Mesothelial cell of epicardium (in vitro differentiated cells): ENCODE measurements at places on chromosomes 5 and 9.

- no peak for DNase-seq
Observed at GRCh38 chr5:132601071-132601728, 44.4 kb downstream of the RAD50 start.

DNA sequence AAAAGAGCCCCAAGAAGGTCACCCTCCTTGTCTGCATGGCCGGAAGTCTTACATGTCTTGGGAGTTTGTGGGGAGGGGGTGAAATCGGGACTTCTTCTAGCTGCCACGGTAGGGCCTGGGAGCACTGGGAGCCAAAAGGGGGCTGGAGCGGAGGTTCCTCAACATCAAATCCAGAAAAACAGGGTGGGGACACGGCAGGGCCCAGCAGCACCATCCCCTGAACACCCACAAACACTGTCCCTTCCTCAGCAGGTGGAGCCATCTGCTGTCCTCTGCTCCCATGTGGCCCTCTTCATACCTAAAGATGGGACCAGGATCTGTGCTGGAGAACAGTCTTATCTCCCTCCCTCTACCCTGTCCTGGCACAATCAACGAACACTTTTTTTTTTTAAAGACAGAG, 2.7 kb downstream of the TERT start:
- no peak for DNase-seq

DNA sequence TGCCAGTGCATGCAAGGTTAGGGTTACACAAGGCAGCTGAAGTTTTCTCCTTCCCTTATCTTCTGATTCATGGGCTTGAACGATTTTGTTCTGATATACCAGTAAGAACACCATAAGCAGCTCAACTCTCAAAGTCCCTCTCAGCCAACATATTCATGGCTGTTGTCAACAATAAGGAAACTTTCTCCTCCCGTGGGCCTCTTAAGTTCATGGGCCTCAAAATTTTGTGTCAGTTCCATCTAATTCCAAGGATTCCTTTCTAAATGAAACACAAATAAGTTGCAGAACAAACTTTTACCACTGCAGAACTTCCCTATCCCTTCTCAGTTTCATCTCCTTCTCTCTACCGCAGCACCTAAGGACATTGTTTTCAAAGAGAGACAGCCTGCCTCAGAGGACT, 23.6 kb upstream of the CAST start:
- DNase-seq = no peak

DNA sequence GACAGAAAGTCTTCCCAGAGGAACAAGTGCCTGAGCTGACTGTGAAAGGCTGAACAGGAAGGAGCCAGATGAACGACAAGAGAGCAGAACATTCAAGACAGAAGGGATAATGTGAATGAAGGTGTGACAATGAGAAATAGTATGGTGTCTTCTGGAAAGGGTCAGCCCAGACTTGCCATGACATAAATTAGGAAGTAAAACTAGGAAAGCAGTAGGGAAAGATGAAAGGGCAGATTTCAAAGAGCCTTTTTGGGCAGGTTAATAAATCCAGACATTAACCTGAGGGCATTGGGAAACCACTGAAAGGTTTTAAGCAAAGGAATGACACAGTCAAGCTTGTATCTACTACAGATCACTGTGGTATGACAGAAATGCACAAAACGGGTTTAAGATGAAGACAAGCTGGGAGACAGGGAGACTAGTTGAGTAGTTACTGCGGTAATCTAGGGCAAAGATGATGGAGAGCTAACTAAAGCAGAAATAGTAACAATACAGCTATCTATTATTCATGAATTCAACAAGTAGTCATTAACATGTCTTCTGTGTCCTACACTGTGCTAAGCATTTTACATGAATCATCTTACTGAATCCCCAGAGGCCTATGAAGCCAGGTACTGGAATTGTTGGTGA, 580.9 kb upstream of the WWC1 start:
- no peak for DNase-seq

GRCh38 chr5:107593009-107593408, 77.7 kb downstream of the EFNA5 start:
- DNase-seq = no peak

DNA sequence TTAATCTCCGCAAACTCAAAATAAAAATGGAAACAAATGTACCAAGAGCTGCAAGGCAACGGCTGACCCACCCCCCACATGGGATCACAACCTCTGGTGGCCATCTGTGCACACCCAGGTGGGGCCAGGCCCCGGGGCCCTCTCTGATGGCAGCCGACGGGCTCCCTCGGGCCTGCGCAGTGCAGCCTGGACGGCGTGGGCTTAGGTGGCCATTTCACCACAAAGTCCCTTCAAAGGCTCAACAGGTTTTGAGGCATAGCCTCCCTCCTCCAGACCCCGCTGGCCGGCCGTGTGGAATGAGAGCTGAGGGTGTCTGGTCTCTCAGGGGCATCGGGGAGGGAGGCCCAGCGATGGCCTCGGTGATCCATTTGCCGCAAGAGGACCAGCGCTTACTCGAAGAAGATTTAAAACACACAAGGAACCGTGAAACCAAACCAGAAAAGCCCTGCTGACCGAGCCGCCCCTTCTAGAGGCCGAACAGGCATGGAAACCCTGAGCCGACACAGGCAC, 42.7 kb upstream of the CEP72 start:
- DNase-seq = no peak

DNA sequence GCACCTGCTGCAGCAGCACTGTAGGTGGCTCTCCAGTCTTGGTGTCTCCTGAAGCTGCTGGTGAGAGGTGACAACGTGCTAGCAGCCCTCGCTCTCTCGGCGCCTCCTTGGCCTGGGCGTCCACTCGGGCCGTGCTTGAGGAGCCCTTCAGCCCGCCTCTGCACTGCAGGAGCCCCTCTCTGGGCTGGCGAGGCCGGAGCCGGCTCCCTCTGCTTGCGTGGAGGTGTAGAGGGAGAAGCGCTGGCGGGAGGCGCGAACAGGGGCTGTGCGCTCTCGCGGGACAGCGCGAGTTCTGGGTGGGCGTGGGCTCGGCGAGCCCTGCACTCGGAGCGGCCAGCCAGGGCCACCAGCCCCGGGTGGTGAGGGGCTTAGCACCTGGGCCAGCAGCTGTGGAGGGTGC, 62.2 kb upstream of the CNOT6 start:
- no peak for DNase-seq

DNA sequence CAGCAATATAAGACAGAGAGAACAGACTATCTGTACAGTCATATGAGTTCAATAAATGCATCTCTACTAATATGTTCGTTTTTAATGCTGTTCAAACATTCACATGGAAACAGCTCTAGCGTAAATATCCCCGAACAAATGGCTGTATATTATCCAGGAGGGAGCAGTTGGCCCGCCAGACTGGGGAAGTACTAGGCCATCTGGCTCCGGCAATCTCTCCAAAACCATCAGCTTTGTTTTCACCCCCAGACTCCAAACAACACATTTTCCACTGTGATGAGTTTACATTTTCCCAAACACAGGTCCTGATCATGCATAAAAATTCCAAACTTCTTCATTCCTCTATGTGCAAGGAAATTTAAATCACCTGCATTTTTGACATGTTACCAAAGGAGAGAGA, 8.7 kb downstream of the EBF1 start:
- DNase-seq = no peak

DNA sequence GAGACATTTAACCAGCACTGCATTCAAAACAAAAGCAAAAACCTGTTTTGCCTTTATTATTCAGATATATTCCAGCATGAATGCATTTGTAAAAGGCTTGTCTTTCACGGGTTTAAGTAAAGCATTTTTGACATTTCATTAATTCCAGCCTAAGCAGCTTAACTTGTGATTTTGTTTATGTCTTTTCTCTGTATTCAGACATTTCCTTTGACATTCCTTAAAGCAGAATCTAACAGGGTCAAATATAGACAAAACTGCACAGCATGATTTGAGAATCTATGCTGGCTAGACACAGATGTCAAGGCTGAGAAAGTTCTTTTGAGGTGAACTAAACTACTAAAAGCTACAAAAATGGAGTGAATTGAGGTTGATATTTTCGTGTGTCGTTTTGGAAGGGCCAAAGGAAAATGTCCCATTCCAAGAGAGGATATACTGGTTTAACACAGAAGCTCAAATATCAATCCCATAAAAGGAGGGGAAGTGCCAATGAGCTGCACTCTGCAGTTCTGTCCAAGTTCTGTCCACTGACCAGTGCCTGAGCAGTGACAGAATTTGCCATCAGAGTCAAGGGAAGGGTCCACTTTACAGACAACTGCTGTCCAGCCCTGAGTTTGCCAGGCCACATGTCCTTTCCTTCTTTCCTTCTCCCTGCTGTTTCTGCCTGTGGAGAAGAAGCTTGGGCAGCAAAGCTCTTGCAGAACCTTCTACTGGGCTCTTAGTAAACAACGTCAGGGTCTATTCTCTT, 198.7 kb upstream of the KLF9 start:
- no peak for DNase-seq

- DNase-seq = no peak
Observed at GRCh38 chr9:129095170-129095667, 14.3 kb downstream of the DOLPP1 start.

GRCh38 chr5:15682566-15682965, 182.6 kb downstream of the FBXL7 start:
- no peak for DNase-seq

- no peak for DNase-seq
Observed at GRCh38 chr5:154312576-154312975, 122.0 kb downstream of the GALNT10 start.

GRCh38 chr9:137787786-137788505, 89.6 kb upstream of the CACNA1B start:
- DNase-seq = no peak

DNA sequence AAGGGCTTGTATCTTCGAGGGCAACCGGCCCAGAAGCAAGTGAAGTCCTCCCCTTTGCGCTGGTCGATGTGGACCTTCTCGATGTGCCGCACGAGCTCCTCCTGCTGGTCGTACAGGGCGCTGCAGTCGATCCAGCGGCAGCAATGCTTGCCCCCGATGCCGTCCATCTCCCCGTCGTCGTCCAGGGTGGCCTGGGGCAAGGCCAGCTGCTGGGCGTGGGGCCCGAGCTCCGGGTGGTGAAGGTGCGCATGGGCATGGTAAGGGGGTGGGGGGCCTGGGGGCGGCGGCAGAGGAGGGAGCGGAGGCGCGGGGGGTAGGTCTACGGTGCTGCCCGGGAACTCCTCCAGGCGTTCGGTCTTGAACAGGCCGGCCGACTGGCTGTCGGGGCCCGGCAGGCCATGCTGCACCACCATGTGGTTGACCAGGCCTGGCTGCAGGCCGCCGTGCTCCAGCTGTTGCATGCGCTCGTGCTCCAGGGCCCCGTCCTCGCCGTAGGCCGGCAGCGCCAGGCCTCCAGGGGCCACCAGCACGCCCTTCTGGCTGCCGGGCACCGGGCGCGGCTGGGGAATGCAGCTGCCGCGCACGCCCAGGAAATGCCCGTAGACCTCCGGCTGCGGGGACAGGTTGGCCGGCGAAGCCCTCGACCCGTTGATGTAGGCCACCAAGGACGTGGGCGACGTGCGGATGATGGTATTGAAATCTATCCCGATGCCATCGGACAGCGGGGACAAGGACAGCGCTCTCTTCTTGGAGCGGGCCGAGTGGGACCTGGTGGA, 181.8 kb downstream of the GLIS3 start:
- DNase-seq = no peak

DNA sequence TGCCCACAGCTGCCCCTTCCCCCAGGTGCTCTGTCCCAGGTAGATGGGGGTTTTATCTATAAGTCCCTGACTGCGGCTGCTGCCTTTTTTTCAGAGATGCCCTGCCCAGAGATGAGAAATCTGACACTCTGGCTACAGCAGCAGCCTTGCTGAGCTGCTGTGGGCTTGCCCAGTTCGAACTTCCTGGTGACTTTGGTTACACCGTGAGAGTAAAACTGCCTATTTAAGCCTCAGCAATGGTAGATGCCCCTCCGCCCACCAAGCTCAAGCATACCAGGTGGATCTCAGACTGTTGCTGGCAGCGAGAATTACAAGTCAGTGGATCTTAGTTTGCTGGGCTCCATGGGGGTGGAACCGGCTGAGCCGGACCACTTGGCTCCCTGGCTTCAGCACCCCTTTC, 56.8 kb downstream of the MINAR2 start:
- no peak for DNase-seq

DNA sequence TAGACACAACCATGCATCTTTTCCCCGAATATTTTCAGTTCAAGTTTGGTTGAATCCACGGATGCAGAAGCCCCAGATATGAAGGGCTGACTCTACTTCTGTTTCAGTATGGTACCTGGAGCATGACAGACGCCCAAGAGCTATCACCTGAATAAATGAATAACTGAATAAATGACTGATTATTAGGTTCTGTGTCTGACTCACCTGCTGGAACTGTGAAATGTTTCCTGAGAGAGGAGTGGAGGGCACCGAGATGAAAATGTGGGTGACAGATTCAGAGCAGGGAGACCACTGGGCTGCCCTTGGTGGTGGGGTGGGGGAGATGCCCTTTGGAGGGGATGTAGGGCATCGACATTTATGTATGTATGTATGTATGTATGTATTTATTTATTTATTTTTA, 13.2 kb downstream of the FRMPD1 start:
- no peak for DNase-seq

- no peak for DNase-seq
Observed at GRCh38 chr5:58834242-58835225, 251.7 kb downstream of the RAB3C start.

DNA sequence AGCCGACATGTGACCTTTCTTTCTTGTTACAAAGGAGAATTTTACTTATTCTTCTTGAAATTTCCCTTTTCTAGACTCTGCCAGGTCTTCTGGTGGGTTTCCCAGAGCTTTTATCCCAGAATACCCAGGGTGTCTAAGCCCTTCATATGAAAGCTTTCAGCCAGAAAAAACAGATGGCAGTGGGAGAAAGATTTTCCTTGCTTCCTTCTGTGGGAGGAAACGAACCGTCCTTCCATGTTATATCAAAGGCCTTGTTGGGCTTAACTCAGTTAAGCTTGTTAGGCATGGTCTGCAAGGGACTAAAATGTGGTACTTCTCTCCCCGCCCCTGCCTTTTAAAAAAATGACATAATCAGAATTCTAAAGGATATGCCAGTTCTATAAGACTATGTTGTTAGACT, 47.5 kb downstream of the SPATA31D1 start:
- DNase-seq = no peak

DNA sequence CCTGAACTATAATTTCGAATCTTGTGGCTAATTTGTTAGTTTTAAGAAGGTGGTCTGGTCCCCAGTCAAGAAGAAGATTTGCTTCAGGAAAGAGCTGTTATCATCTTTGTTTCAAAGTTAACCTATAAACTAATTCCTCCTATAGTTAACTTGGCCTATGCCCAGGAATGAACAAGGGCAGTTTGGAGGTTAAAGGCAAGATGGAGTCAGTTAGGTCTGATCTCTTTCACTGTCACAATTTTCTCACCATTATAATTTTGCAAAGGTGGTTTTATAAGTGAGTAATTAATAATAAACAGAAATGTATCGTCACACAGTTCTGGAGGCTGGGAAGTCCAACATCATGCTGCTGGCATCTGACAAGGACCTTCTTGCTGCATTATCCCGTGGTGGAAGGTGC, 238.6 kb downstream of the PIK3R1 start:
- no peak for DNase-seq

GRCh38 chr5:29547236-29547865, 1646.1 kb upstream of the CDH6 start:
- no peak for DNase-seq

- no peak for DNase-seq
Observed at GRCh38 chr9:26974927-26975326, 18.7 kb downstream of the IFT74 start.

- DNase-seq = no peak
Observed at GRCh38 chr5:149219584-149219983, 52.1 kb upstream of the AFAP1L1 start.
